ENCODE measurements at places on chromosomes 3 and 15.
A peak's percentile ranks its signal among the peaks of the same experiment; 100 is the strongest.

GRCh38 chr15:57752436-57752835 lies 45.9 kb downstream of the POLR2M start:
- no peak for DNase-seq

GRCh38 chr15:40398413-40398873 lies 7.2 kb upstream of the IVD start:
- DNase-seq, result no peak

DNA sequence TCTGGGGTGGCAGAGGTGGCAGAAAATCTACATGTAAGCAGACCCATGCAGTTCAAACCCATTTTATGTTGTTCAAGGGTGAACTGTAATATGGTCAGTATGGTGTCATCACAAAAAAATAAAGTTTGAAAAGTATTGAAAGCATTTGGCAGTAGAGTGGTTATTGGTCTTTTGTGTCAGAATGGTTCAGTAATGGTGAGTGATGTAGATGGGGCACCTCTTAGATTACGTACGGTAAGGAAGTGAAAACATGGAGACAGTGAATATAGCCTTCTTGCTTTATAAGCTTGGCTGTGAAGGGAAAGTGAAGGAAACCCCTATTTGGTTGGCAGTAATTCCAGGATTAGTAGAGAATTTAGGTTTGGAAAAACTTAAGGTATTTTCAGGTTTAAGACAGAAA lies 17.2 kb upstream of the CCNB2 start:
- no peak for DNase-seq

GRCh38 chr3:13451301-13451673 lies 28.8 kb upstream of the HDAC11 start:
- no peak for DNase-seq

- DNase-seq, result no peak
These were observed 116.4 kb downstream of the DUT start for GRCh38 chr15:48447657-48448056.

- peak; percentile 30 for DNase-seq
These were observed 108.9 kb downstream of the FBLN2 start for GRCh38 chr3:13657660-13658435.

GRCh38 chr15:65087873-65088642 lies 11.5 kb downstream of the KBTBD13 start:
- DNase-seq, result no peak

DNA sequence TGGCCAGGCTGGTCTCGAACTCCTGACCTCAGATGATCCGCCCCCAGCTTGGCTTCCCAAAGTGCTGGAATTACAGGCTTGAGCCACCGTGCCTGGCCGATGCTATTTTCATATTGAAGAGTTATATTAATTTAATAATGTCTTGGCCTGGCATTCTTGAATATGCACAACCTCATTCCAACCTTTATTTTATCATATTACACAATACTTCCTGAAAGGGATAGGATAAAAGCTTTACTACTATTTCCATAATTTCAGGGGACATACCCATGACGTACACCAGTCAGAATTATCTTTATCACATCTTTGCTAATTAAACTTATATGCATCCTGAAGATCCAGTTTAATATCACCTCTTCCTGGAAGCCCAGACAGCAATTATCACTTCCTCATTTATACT lies 205.3 kb downstream of the ZIC4 start:
- no peak for DNase-seq

GRCh38 chr3:54827776-54828175 lies 100.1 kb downstream of the LRTM1 start:
- no peak for DNase-seq
